ENCODE measurements at places on chromosomes 11 and 22.

GRCh38 chr11:15286465-15286864, 171.7 kb downstream of the INSC start:
- no peak for DNase-seq

DNA sequence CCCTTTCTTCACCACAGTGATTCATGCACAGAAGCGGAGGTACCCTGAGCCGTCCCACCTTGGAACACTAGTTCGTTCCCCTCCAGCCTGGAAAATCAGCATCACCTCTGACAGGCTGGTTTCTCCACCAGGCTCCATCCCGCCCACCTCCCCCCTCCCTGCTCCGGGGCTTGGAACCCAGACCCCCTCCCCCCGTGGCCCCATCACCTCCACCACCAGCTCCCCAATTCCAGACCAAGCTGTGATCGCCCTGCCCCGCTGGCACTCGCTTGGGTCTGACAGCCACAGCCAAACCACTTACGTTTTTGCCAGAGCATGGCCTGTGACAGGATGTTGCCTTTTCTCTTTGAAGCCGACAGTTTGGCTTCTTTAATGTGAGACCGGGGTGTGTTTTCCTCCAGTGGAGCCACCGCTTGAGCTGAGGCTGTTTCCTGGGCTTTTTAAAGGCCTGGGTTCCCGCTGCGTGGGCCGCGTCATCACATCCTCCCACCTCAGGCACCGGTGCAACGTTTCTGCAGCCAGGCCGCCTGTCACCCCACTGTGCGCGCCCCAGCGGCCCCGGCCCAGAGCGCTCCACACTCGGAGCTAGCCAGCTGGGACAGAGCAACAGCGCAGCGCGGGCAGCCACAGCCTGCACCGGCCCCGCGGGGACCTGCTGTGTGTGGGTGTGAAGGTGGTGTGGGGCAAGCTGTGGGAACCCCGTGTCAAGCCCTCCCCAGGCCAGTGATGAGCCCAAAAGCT, at the start of gene POU2AF1:
Gene POU2AF1 (minus strand): TSS at position 415 of the 741 bp plus-strand sequence. CDS start 98 bp downstream, at position 317.
- DNase-seq, result no peak

- peak; percentile 18 for DNase-seq
Measured at GRCh38 chr11:18013790-18014507, 1.1 kb upstream of the SERGEF start.

DNA sequence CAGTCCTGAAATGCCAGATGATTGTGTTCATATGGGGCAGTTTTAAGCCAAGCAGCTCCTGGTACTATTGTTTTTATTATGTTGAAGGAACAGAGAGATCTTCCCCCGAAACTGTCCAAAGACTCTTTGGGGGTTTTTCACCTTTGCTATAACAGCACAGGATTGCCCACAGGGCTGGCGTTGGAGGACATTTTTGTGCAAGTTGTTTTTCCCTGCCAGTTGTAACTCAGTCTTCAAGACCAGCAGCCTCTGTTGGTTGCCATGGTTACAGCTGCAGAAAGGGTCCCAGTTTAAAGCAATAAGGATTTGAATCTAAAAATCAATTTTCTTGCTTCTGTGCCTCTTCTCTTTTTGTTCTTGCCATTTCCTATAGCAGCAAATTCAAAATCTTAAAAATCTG, 45.4 kb upstream of the YWHAH start:
- no peak for DNase-seq

DNA sequence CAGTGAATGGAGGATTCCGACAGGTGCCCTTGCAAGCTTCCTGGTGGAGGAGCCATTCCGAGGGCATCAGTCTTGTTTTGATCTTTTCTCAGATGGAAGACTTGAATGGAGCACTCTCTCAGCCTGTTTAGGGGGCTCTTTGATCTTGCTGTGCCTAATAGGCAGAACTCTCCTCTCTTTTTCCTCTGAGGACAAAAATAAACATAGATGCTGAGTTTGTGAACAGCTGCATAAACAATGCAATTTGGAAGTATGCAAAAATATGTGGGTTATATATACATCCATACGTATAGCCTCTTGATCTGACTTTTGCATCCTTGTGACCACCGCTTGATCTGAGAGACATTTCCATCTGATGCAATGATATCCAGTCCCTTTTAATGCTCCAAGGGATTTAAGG, 29.1 kb downstream of the BARX2 start:
- no peak for DNase-seq

DNA sequence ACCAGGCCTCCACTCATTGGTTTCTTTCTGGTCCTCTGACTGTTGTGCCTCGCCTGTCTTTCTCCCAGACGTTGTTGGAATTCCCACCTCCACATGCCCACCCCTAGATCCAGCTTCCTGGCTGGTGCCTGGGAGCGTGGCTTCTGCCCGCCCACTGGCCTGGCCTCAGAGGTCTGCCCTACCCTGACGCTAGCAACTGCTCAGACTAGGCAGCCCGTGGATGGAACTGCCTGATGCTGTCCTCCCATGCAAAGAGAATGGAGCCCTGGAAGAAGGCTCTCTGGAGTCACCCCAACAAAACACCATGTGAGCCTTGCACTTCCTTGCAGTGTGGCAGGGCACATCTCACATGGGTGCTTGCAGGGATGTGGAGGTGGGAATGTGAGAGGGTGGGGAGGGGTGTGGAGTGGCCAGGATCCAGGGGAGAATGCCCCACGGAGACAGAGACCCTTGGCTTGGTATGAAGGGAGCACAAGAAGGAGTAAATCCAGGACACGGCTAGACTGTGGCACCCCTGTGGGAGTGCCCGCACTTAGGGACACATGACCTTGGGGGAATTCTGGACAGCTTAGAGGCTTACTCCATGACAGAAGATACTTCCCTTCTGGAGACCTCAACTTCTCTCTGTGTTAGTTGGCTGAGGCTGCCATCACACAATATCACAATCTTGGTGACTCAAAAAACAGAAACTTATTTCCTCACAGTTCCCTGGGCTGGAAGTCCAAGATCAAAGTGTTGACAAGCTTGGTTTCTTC, 22.5 kb upstream of the ADA2 start:
- peak; percentile 93 for DNase-seq

DNA sequence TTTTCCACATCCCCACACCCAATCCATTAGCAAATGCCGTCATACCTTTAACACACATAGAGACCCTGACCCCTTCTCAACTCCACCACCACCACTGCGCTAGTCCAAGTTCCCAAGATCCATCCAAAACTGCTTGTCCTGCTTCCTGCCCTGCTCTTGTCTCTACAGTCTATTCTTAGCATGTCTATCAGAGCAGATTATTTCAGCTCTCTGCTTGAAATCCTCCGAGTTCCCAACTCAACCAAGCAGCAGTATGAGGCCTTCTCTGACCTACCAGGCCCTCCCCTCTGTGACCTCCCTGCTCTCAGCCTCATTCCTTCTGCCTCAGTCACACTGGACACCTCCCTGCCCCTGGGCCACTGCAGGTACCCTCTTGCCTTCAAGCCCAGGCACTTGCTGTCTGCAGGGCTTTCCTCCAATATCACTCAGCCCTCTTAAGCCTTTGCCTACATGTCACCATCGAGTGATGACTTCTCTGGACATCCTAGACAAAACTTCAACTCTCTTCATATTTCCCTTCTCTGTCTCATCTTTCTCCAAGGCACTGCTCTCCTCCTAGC, 134.6 kb downstream of the SPATA19 start:
- DNase-seq, result no peak

- DNase-seq, result no peak
Measured at GRCh38 chr22:27416511-27417420, 384.8 kb downstream of the MN1 start.

DNA sequence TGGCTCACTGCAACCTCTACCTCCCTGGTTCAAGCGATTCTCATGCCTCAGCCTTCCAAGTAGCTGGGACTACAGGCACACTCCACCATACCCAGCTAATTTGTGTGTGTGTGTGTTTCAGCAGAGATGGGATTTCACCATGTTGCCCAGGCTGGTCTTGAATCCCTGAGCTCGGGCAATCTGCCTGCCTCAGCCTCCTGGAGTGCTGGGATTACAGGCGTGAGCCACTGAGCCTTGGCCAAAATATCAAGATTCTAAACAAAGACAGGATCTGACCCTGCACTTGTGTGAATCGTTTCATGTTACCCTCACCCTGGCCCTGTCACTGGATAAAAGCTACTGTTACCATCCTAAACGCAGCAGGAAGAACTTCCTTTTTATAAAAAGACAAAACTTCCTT, 15.6 kb upstream of the THY1 start:
- DNase-seq, result no peak

- DNase-seq, result no peak
Measured at GRCh38 chr22:19691721-19692341, 22.5 kb upstream of the SEPTIN5 start.

- DNase-seq, result no peak
Measured at GRCh38 chr11:15170698-15171097, 56.0 kb downstream of the INSC start.

GRCh38 chr11:36596880-36597279, 1.2 kb downstream of the RAG2 start:
- DNase-seq, result no peak

DNA sequence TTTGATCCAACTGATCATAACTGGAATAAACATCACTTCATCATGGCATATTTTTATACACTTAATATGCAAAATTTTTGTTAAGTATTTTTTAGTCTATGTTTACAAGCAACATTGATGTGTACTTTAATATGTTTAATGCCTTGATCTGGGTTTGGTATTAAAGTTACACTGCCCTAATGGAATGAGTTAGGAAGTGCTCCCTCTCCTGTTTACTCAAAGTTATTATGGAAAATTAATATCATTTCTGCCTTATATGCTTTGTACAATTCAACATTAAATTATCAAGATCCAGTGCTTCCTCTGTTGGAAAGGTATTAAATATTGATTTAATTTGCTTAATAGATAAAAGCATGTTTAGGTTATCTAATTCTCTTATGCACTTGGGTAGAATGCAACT, 927.3 kb upstream of the RAG2 start:
- DNase-seq, result no peak

DNA sequence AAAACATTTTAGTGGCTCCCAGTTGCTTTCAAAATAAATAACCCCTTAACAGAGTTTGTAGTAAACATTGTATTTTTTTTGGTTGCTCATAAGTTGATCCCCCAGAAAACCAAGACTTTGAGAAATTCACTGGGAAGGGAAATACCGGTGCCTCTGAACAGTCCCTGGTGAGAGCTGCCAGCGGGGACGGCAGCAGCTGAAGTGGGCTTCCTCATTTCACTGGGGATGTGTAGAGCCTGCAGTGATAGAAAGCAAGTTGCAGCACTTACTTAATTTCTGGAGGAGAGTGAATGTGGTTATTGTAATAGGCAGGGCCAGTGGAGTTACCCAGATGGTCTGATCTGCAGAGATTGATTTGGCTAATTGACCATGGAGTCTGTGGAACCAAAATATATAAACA, 18.6 kb upstream of the MCHR1 start:
- peak; percentile 70 for DNase-seq

DNA sequence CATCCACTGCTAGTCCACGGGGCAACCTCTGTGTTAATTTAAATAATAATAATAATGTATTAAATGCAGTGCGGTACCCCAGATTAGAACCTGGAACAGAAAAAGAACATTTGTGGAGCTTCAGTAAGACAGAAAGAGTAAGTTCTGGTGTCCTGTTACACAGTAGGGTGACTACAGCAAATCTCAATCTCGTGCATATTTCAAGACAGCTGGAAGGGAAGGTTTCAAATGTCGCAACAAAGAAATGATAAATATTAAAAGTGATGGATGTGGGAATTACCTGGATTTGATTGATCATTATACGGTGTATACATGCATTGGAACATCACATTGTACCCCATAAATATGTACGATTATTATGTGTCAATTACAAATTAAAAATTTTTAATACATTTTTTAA, 1.7 kb upstream of the RAC2 start:
- no peak for DNase-seq

GRCh38 chr11:24754406-24754805, 257.6 kb downstream of the LUZP2 start:
- no peak for DNase-seq

GRCh38 chr11:33716243-33716642, 15.6 kb upstream of the C11orf91 start:
- peak; percentile 57 for DNase-seq

DNA sequence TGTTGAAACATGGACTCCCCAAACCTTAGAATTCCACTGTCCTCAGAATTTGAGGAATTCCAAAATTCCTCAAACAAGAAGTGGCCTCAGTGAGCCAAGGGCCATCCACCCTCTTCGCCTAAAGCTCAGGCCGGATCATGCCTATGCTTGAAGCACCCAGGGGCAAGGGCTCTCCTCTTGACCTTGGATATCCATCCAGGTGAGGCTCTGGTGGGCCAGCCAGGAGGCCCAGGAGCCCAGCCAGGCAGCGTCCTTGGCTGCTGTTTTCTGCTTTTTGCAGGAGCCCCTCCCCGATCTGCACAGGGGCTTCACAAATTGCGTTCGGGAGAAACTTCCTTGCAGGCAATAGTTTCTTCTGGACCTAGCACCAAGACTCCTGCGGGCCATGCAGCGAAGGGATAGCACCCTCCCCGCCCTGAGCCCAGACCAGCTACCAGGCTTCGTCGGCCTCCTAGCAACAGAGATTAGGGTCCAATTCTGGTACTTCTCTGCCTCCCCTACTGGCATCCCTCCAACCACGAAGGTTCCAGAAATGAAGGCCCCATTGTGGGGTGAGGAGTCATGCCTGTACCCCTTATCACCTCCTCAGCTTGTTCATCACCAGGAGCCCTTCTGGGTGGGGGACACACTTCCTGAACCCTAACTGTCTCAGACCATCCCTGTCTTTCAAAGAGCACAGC, 2.0 kb downstream of the PHLDA2 start:
- no peak for DNase-seq

GRCh38 chr11:122341477-122341876, 225.5 kb upstream of the BLID start:
- DNase-seq, result no peak

All from suppressor macrophage treated with lipopolysaccharide for 1 hour (primary cell).